IMR-90 (cell line): ENCODE measurements at places on chromosomes 13 and 19.

DNA sequence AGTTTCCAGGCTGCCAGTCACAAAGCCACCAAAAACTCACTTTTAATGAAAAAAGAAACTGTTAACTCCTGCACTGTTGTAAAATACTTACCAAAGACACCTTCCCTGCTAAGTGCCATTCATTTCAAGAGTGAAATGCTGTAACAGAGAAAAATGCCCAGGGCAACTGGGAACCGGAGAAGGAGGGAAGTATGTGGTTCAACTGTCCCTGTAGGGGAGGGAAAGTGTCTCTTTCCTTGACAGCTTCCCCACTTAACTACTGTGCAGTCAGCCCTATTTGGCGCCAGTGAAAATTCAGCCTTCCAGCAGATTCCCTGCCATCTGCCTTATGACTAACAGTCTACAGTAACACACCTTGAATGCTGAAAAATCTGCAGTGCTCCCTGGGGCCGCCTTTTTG lies 789.0 kb downstream of the DIAPH3 start:
- H3K27ac ChIP-seq = no peak overlapping the region
- no peaks in the 10 kb centered on the region; the same call in 1 of the 2 replicates for H3K27me3 ChIP-seq
- H3K4me1 ChIP-seq = no peaks in the 10 kb centered on the region
- no peak overlapping the region for H3K4me3 ChIP-seq

GRCh38 chr13:21326155-21327031 lies 132.7 kb downstream of the ZDHHC20 start:
- H3K27ac ChIP-seq = no peak overlapping the region
- DNase-seq = peak; percentile 46
- peaks cover 4% of the 10 kb centered on the region for H3K27me3 ChIP-seq
- H3K36me3 ChIP-seq = no peaks in the 10 kb centered on the region
- peaks cover 3% of the 10 kb centered on the region for H3K4me1 ChIP-seq

- H3K4me1 ChIP-seq = peaks cover 2% of the 10 kb centered on the region; the same call in 1 of the 2 replicates
- H3K36me3 ChIP-seq = no peaks in the 10 kb centered on the region
- DNase-seq = peak; percentile 68
- peak overlapping the region; percentile 69; the same call in 1 of the 2 replicates for H3K27ac ChIP-seq
Observed at GRCh38 chr13:50222569-50223332, 207.5 kb downstream of the KCNRG start.

DNA sequence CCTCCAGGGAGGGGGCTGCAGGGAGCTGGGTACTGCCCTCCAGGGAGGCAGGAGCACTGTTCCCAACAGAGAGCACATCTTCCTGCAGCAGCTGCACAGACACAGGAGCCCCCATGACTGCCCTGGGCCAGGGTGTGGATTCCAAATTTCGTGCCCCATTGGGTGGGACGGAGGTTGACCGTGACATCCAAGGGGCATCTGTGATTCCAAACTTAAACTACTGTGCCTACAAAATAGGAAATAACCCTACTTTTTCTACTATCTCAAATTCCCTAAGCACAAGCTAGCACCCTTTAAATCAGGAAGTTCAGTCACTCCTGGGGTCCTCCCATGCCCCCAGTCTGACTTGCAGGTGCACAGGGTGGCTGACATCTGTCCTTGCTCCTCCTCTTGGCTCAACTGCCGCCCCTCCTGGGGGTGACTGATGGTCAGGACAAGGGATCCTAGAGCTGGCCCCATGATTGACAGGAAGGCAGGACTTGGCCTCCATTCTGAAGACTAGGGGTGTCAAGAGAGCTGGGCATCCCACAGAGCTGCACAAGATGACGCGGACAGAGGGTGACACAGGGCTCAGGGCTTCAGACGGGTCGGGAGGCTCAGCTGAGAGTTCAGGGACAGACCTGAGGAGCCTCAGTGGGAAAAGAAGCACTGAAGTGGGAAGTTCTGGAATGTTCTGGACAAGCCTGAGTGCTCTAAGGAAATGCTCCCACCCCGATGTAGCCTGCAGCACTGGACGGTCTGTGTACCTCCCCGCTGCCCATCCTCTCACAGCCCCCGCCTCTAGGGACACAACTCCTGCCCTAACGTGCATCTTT lies 7.8 kb upstream of the CEACAM5 start:
- H3K27me3 ChIP-seq = no peaks in the 10 kb centered on the region
- H3K27ac ChIP-seq = no peak overlapping the region
- no peak overlapping the region for H3K4me3 ChIP-seq
- DNase-seq = no peak
- H3K4me1 ChIP-seq = no peaks in the 10 kb centered on the region

DNA sequence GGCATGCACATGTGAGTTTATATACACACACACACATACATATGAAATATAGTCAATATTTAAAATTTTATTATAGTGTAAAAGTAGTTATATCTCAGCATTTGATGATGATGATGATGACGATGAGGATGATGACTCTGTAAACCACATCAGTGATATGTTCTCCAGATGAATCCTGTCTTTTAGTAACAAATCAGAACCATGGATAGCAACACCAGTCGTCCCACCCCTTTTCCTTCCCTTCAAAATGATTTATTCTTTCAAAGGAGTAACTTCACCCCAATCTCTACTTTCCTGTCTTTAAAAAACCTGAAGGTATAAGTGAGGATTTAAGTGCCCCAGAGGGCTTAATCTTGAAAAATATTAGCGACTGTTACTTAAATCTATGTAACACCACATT lies 74.1 kb downstream of the DCLK1 start:
- H3K4me1 ChIP-seq = no peaks in the 10 kb centered on the region
- H3K27me3 ChIP-seq = no peaks in the 10 kb centered on the region
- H3K27ac ChIP-seq = no peak overlapping the region
- no peaks in the 10 kb centered on the region for H3K36me3 ChIP-seq
- no peak overlapping the region for H3K4me3 ChIP-seq

DNA sequence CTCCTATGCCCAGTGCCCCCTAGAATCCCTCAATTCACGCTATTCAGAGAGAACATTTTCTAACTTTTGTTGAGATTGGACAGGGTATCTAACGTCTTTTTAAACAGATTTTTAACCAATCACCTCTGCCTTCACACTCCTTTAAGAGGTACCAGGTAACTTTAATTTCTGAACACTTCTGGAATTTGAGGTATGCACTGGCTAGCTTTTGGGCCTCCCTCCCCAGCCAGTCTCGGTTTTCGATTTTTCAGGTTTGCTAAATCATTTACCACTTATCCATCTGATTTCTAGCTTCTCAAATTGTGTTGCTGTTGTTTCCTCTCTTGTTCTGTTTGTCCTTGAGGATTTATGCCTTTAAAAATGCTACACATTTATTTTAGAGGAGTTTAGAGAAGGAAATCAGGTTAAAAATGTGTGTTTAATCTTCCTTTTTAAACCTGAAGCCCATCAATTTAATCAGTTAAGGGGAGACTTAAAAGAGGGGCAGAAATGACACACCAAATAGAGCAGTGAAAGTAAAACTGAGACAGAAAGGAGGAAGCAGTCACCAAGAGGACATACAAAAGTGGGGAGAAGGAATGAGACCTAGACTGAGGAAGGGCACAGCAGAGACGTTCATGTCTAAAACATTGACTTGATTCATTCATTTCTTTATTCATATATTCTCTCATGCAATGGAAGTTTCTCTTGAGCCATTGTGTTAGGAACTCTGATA lies 139.6 kb upstream of the HTR2A start:
- no peak for DNase-seq
- no peak overlapping the region for H3K27ac ChIP-seq
- no peaks in the 10 kb centered on the region for H3K27me3 ChIP-seq
- no peak overlapping the region for H3K4me3 ChIP-seq
- peaks cover 1% of the 10 kb centered on the region; the same call in 1 of the 2 replicates for H3K4me1 ChIP-seq
- H3K36me3 ChIP-seq = no peaks in the 10 kb centered on the region

- H3K4me3 ChIP-seq = no peak overlapping the region
- peaks cover 9% of the 10 kb centered on the region; the same call in 1 of the 2 replicates for H3K27me3 ChIP-seq
- no peak overlapping the region for H3K27ac ChIP-seq
- no peaks in the 10 kb centered on the region for H3K4me1 ChIP-seq
- peak; percentile 15 for DNase-seq
- H3K36me3 ChIP-seq = no peaks in the 10 kb centered on the region
Observed at GRCh38 chr19:39805104-39805503, 26.4 kb downstream of the LEUTX start.

DNA sequence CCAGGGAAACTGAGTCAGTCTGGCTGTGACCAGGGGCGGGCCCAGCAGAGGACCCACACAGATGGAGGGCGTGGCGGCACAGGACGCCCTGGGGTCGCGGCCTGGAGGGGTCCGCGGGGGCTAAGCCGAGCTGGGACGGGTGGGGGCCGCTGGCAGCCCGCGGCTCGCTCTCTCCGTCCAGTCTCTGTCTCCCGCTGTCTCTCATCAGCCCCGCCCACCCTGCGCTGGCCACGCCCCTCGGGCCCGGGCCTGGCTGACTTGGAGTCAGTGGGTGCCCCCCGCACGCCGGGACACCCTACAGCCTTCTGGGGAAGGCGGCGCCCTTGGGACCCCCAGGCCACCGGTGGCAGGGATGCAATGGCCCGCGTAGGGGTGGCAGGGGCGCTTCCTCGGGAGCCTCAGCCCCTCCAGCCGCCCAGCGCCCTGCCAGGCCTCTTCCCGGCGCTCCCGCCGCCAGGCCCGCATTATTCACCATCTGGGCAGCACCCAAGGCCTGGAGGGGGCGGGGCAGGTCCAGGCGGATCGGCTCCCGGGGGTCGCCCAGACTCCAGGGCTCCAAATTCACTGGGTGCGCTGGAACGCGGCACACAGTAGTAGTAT lies at the start of gene TBXA2R:
Gene TBXA2R (minus strand): TSS at position 186 of the 600 bp plus-strand sequence. CDS start 6,241 bp downstream, outside the sequence.
- H3K27ac ChIP-seq = peak within 1 kb of the TSS; percentile 59
- no peaks in the 10 kb centered on the region for H3K27me3 ChIP-seq
- peaks cover 15% of the 10 kb centered on the region for H3K36me3 ChIP-seq
- peak within 1 kb of the TSS; percentile 56 for H3K4me3 ChIP-seq

GRCh38 chr19:13843104-13843921 lies 33.6 kb upstream of the NANOS3 start:
- H3K27me3 ChIP-seq = no peaks in the 10 kb centered on the region
- peaks cover 32% of the 10 kb centered on the region for H3K4me1 ChIP-seq
- H3K27ac ChIP-seq = peak overlapping the region; percentile 90
- H3K36me3 ChIP-seq = peaks cover 7% of the 10 kb centered on the region; the same call in 1 of the 2 replicates
- peak overlapping the region; percentile 39 for H3K4me3 ChIP-seq
- peak; percentile 47 for DNase-seq

DNA sequence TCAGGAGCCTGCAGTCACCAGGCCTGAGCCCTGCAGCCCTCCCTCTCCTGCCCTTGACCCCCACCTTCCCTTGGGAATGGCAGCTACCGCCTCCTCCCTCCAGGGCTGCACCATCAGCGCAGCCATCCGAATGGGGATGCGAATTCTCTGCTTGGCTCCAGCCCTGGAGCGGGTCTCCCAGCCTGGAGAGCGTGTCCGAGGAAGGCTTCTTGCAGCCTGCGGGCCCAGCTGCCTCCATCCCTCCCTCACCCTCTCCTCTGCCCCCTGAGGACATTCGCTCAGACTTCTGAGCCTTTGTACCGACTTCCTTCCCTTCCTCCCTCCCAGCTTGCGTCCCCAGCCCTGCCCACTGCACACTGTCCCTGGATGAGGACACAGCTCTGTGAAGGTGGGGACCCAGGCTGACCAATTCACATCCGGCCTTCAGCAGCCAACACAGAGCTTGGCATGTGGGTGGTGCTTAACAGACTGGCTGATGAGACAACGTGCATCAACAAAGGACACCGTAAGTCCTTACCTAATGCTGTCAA lies 6.0 kb upstream of the NKPD1 start:
- H3K27ac ChIP-seq = no peak overlapping the region
- peaks cover 3% of the 10 kb centered on the region; the same call in 1 of the 2 replicates for H3K27me3 ChIP-seq
- H3K36me3 ChIP-seq = no peaks in the 10 kb centered on the region
- H3K4me3 ChIP-seq = no peak overlapping the region

- peaks cover under 1% of the 10 kb centered on the region; the same call in 1 of the 2 replicates for H3K36me3 ChIP-seq
- no peak overlapping the region for H3K4me3 ChIP-seq
- H3K27me3 ChIP-seq = no peaks in the 10 kb centered on the region
- peak; percentile 91 for DNase-seq
Observed at GRCh38 chr19:47253467-47253881, 2.9 kb upstream of the CCDC9 start.

DNA sequence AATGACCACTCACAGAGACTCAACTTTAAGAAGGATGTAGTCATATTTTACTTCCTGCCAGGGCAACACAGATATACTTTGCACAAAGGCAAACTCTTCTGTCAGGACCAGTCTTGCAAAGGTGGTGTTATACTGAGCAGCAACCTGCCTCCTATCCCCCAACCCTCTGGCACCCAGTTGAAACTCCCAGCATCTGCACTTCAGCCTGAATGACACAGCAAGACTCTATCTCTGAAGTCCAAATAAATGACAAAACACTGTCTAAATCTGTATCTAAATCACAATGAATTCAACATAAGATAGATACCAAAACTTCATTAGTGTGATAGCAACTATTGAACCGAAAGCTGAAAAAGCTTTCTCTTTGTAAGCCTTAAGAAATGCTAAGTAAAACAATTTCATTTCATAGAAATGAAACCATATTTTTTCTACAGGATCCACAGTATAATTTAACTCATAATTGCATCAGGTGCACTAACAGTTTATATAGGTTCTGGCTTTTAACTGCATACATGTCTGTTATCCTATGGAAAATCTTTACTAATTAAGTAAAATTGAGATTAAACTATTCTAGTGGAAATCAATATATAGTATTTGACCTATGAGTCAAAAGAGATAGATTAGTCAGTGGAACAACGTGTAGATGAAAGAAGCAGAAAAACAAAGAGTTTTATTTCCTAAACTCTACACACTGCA lies 163.7 kb downstream of the TBC1D4 start:
- no peak overlapping the region for H3K4me3 ChIP-seq
- DNase-seq = no peak
- peaks cover 2% of the 10 kb centered on the region for H3K4me1 ChIP-seq
- no peak overlapping the region for H3K27ac ChIP-seq
- no peaks in the 10 kb centered on the region for H3K36me3 ChIP-seq
- H3K27me3 ChIP-seq = no peaks in the 10 kb centered on the region
